ENCODE measurements at places on chromosomes 12 and 14.

DNA sequence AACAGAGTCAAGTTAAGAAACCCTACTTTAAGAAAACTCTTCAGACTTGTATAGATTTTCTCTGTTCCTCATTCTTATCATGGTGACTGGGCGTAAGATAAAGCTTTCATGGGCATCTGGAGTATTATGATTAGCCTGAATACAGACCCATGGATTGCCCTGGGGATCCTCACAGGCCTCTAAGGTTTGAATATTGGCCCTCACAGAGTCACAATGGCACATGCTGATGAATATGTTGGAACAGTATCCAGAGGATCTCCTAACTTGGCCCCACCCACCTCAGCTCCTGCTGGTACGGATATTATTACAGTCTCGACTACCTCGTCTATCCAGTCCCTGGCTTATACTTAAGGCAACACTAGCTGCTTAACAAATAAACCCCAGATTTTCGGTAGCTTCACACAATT, 8.1 kb downstream of the OSBPL8 start:
- DNase-seq = no peak

DNA sequence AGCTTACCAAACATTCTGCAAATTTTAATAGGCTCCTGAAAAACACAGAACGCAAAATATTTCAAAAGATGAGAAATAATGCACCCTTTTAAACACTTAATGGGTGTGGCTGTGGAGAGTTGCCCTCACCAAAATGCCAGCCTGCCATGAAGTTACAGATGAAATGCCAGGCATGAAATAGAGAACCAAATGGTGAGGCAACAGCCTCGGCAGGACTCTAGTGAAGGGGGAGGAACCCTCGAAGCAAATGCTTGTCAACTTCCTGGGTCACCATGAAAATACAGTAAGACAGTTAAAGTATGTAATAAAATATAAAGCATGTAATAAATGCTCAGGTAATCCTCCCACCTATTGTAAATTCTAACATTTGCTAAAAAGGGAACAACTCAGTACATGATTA, 24.1 kb downstream of the DUSP16 start:
- DNase-seq = no peak

DNA sequence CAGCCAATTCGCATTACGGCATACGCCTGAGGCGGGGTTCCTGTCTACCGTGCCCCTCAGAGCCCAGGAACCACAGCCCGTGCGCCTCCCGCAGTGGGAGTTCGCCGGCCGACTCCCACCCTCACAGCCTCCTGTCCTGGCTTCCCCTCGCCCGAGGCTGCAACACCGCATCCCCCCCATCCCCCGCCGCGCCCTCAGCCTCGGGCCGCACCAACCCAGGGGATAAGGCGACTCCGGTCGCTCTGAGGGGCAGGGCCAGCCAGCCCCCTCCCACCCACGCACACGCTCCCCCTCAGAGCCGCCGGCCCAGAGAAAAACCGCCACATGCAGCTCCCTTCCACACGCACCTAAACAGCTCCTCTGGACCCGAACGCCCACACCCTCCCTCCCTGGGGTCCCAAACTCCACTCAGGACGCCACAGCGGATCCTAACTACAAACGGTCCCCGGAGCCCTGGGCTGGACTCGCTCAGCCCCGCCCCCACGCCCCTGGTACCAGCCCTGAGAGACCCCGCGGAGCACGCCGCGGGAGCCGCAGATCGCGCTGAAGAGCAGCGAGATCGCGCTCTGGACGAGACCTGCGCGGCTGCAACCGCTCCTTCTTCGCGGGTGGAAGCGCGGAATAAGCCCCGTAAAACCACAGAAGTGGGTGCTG, at the start of gene C14orf39:
Gene C14orf39 (minus strand): TSS at position 466 of the 654 bp plus-strand sequence. CDS start 985 bp downstream, outside the sequence.
- DNase-seq = peak; percentile 3

DNA sequence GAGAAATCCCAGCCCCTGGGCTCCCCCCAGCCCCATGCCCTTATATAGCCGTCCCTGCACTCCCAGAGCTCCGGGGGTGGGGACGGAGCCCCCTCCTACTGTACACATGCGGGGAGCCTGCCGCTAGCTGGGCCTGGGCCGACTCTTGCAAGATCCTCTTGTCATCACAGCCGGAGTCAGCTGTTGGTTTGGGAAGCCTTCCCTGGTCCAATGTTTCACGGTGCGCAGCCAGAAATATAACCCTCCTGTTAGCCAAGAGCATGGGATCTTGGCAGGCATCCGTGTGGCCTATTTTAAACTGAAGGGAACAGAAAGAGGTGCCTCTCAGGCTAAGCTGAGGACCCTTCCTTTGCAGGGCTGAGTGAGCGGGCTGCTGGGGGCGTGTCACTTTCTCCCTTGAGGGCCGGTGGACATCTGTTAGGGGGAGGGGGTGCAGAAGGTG, 175.3 kb downstream of the TSPAN9 start:
- DNase-seq = no peak

GRCh38 chr14:78448164-78449094, 278.3 kb downstream of the NRXN3 start:
- DNase-seq = peak; percentile 19

- no peak for DNase-seq
These were observed 373.5 kb upstream of the OR4E1 start for GRCh38 chr14:22047115-22047514.

DNA sequence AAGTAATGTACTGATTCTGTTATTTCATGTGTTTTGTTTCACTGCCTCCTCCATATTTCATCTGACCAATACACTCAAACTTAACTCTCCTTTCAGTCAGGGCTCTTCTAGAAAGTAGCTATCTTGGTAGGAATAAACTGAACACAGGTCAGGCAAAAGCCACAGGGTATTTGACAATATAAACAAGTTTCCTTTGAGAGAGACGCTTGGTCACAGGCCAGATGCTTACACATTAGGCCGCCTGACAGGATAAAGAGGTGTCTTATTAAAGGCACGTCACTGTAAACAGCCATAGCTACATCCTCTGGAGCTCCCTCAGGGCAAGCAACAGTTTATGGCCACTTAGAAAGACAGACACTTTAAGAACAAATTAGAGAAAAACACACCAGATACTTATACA, 607.5 kb downstream of the SLC6A15 start:
- no peak for DNase-seq

DNA sequence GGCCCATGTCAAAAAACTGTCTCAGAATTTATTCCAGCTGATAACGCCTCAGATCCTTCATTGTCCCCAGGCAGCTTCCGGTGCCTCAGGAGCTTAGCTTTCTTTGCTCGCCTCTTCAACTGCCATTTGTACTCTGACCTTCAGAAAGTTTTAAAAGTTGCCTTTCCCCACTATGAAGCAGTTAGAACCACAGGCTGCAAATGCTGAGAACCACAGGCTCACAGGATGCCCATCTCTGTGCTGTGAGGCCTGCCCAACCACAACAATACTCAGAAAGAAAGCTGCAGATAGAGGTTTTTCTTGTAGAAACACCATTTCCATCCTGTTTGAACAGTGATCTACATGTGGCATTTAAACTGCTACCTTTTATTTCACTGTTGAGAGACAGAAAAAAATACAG, 131.1 kb downstream of the PRKCH start:
- no peak for DNase-seq

- DNase-seq = no peak
These were observed 56.0 kb downstream of the NCOR2 start for GRCh38 chr12:124511259-124511985.

- no peak for DNase-seq
These were observed 17.4 kb downstream of the P2RX4 start for GRCh38 chr12:121227294-121227693.

DNA sequence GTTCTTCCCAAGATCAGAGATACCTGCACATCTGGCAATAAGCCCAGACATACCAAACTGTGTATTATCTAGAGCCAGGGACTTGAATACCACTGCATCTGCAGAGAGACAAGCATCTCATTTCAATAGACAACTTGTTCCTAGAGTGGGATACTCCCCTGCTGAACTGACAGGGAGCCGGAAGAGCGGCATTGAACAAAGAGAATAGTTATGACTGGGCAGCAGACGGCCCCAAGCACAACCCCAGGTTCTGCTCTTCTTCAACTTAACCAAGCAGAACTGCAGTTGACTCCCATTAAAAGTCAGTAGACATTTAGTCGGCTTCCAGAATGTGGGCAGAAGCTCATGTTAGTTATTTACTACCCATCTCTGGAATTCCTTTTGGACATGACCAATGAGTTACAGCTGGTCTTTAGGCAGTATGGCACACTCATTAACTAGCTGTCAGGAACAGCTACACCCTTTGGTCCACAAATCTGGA, 112.9 kb downstream of the HMGA2 start:
- no peak for DNase-seq

DNA sequence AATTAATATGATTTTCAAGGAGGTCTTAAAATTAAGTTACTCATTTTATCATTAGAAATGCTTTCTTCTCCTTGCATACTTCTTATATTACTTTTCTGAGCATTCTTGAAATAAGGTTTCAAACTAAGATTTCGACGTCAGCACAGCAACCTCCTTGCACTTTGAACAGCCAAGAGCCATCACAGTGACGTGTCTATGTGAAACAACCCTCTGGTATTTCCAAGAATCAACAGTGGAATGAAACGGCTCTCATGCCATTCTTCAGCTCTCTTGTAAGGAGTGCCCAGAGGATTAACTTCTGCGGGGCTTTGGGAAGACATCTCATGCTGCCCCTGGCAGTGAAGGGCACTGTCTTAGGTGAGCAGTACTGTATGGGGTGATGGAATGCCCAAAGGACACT, 109.2 kb downstream of the EFCAB11 start:
- DNase-seq = no peak

- DNase-seq = no peak
These were observed 88.8 kb downstream of the SINHCAF start for GRCh38 chr12:31236998-31237637.

DNA sequence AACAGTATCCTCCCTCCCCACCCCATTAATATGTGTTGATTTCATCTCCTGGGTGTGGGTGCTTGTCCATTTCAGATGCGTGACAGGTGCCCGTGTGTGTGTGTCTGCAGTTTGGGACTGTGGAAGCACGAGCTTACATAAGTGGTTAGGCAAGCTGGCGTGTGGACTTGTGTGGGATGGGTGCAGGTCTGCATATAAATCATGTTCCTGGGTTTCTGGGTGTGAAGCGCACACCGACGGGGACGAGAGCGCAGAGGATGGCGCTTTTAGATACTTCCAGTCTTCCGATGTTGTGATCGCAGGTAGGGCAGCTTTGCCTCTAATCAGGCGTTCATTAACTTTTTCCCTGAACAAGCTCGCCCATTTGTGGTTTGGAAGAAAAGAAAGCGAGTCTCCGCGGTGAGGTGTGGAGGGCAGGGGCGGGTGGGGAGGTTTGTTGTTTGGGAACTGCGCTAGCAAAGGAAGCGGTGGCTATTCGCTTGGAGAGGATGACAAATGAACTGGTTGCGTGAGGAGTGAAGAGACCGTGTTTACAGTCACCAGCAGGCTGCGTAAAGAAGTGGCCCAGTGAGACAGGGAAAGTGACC, 865 bp downstream of the RGS6 start:
- DNase-seq = no peak

DNA sequence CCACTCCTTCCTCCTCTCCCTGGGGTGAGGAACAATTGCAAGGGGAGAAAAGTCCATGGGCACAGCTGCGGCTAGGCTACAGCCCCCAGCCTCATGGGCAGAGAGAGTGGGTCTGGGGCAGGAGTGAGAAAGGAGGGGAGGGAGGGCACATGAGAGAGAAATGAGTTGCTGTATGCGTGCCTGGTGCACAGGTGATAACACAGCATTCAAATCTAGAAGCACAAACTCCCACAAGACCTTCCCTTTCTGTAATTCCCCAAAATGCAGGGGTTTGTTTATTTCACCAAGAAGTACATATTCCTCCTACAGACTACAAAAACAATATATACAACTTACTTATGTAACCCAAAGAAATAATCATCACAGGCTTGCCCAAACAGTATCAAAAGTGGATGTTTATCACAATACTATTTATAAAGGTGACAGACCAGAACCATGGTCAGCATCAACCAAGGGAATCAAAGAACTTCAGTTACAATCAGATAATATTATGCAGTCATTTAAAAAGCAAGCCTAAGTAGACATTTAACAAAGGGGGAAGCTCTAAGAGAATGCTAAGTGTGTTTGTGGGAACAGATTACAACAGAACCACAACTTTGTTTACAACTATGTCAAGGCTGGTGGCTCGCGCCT, 54.2 kb downstream of the ITPK1 start:
- DNase-seq = no peak

DNA sequence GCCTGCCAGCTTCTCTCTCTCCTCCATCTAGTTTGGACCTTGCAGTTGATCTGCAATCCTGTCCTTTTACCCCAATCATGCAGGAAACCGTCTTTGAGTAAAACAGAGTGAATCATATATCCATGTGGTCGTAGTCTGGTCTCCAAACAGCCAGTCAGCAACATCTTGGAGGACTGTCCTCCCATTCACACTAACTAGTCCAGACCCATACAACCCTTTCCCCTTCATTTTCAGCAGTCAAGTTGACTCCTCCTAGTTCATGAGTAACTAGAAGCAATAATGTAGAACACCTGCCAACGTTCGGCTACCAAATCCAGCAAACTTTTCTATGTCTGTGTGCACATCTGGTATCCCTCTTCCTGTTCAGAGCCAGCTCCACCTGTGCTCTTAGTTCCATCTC, 10.8 kb upstream of the BIN2 start:
- no peak for DNase-seq

- no peak for DNase-seq
These were observed 20.7 kb downstream of the LGR5 start for GRCh38 chr12:71460318-71460717.

- no peak for DNase-seq
These were observed 141.7 kb downstream of the SYT1 start for GRCh38 chr12:79006306-79006705.

GRCh38 chr14:59013672-59014298, 174.7 kb upstream of the DAAM1 start:
- DNase-seq = no peak

DNA sequence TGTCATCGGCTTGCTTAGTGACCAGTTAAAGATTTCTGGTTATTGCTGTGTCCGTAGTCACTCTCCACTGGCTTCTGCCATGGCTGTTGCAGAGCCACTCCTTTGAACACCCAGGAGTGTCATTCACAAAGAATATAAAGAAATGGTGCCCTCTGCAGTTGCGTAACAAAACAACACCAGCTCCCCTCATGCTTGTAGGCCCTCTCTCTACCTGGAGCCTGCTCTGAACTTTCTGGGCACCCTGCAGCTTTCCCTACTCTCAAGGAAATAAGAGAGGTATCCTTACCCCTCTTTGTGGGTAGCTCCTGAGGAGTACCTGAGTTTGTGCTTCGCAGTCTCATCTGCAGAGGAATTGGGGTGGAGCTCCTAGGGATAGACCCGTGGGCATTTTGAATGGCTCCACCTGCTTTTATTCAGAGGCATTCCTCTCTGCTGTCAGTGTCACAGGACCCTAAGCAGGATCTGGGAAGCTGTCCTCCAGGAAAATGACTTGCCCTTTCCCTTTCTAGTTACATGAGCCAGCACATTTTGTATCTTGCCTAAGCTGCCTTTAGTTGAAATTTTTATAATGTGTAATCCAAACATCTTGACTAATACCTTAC, 97.2 kb upstream of the TMEM260 start:
- no peak for DNase-seq

DNA sequence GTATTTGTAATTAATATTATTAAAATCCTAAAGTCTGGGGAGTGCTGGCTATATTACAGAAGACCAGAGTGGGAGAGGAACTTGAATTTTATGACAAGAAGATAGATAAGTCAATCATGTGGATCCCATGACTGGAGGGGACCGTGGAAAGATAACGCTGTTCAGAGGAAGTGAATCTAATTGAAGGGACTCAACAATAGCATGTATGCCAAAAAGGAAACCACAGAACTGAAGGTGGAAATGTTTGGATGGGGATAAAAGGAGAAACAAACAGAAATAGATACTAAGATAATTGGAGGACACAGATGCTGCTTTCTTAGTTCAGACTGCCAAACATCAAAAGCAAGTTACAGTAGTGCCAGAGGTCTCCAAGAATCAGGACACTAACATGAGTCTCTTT, 21.1 kb downstream of the OR6J1 start:
- DNase-seq = no peak

- DNase-seq = no peak
These were observed 1091.8 kb downstream of the AACS start for GRCh38 chr12:126156806-126157574.

Measured in GM12892 (cell line).